ENCODE measurements at places on chromosomes 1 and 21.

DNA sequence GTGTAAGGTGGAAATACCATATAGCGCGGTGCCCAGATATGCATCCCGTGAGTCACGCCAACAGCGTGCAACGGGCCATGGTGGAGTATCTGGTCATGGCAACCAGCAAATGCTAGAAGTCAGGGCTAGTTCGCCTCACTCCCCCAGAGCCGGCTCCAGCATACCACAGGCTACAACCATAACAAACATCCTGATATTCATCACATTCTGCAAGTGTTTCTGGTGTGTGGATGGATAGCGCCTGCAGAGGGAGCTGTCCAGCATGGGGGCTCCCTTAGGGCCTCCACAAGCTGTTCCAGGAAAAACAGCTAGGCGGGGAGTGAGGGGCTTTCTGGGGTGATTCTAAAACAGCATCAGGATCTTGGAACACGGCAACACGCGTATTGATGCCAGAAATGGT, 6.8 kb downstream of the C1orf198 start:
- DNase-seq: no peak

GRCh38 chr21:32457962-32458361, 45.5 kb downstream of the EVA1C start:
- no peak for DNase-seq

DNA sequence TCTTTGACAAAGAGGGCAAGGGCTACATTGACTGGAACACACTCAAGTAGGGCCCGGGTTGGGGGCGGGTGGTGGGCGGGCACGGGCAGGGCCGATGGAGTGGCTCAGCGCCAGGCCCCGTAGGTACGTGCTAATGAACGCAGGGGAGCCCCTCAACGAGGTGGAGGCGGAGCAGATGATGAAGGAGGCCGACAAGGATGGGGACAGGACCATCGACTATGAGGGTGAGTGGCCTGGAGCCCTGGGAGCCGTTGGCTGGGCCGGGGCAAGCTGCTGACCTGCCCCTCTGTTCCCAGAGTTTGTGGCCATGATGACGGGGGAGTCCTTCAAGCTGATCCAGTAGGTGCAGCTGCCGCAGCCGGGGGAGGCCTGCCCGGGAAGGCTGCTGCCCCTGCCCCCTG, 1.8 kb downstream of the CALML6 start:
- DNase-seq: no peak

- no peak for DNase-seq
Measured at GRCh38 chr1:18723206-18723605, 92.6 kb downstream of the PAX7 start.

DNA sequence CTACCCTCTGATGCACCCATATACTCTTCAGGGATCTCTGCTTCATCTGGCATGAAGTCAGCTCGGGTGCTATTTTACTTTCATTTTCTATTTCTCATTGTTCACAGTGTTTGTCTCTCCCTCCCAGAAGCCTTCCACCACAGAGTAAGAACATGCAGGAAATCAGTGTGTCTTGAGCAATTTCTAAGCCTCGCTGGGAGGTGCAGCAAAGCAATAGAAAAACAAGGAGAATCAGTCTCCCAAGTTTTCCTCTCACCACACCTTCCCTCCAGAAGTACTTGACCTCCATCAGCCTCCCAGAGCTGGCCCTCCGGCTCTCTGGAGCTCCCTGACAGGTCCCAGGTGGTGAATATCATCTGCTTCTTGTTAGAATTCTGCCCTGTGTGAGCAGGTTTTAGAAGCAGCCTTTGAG, 594.7 kb upstream of the CAMK1G start:
- no peak for DNase-seq

Measured in bone marrow (tissue), 2 donors.